Cortex of kidney (tissue), 1 donor: ENCODE measurements at places on chromosomes 7 and 10.

DNA sequence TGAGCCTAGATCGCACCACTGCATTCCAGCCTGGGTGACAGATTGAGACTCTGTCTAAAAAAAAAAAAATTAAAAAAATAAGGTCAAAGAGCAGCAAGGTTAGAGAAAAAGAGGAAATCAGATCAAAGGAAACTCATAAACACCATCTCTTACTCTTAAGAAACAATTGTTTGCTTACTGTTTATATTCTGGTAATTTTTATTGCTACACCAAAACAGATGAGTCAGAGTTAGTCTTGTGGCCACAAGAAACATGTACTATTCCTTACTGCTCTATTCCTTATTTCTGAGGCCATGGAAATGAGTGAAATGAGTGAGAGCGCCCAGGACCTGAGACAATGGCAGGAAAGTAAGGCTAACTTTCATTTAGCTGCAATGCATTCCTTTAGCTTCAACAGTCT lies 387.3 kb downstream of the HPSE2 start:
- DNase-seq: no peak

DNA sequence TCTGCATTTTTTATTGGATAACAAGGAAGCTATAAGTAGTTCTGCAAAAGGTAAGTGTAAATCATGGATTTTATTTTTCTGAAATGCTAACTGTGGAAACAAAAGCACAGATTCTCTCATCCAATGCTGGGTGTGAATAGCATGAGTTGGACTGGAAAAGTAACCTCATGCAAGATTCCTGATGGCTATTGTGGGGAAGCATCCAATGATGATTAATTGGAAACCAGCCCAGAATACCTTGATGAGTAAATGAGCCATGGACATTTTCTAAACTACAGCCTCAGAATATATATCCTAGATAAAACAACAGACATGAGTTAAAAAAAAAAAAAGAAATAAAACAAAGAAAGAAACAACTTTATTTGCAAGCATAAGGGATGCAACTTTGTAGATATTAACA lies 934.6 kb downstream of the CCSER2 start:
- DNase-seq: no peak

- DNase-seq: no peak
These were observed 36.0 kb upstream of the ABLIM1 start for GRCh38 chr10:114694062-114694461.

DNA sequence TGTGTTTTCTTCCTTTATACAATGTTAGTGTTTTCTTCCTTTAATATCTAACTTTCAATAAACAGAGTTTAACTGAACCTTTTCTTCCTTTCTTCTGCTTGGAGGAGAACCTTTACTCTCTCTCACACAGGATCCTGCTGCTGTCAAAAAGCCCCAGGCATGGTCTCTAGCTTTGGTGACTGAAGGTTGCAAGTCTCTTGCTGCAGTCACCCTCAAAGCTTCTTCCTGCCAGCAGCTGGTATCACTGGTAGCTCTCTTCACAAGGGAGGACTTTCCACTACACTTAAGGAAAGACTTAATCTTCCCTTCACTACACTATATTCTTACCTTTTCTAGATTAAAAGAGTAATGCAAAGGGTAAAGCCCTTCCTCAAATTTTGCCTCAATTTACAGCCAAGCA lies 153.4 kb downstream of the SGMS1 start:
- no peak for DNase-seq

GRCh38 chr7:94236960-94237359 lies 157.7 kb upstream of the COL1A2 start:
- DNase-seq: no peak

DNA sequence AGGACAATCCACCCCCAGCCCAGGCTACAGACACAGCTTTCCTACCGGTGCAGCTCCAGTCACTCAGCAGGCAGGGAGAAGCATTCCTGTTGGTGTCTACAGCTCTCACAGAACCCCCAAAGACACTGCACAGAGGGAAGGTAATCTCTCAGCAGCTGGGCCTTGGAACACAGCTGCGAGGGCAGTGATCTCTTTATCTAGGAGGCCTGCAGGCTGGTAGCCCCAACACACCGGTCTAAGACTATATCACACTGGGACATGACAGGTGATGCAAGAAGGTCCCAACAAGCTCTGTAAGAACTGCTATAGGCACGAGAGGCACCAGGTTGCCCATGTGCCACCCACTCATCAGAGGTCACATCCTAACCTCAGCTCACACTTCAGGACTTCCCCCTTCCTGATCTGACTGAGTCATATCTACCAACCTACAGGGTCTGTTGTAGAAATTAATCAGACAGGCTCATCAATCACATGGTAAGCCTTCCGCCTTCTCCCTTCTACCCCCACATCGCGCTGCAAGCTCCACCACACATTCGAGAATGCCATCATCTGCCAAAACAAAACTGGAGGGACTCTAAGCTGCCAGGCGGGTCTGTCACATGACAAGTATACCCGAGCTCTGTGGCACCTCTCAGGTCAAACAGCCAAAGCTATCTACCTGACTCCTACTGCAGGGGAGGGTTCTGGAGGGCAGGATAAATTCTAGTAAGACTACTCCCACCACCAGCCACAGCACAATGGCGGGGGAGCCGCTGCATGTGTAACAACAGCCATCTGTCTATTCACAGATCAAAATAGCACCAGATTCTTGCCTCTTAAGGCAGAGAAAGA lies 26.1 kb downstream of the FAM53B start:
- DNase-seq: no peak

DNA sequence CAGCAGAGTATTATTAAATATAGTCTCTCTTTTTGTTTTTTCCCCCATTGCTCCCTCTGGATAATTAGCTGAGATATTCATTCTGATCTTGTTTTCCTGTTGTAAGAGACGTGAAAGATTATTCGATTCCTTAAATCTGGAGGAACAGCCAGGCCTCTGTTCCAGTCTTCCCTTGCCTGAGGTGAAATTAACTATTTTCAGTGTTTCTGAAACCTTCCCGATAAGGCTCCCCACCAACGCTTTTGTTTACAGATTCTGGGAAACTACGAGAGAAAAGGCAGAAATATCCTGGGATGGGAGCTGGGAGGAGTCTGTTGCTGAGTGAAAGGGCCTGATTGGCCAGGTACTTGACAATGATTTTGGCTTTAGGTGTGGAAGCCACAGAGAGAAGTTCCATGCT lies 63.6 kb upstream of the AGR3 start:
- DNase-seq: no peak

GRCh38 chr10:92593619-92594588 lies 974 bp downstream of the KIF11 start:
- DNase-seq: no peak

GRCh38 chr10:30043476-30044270 lies 15.7 kb downstream of the JCAD start:
- DNase-seq: no peak

DNA sequence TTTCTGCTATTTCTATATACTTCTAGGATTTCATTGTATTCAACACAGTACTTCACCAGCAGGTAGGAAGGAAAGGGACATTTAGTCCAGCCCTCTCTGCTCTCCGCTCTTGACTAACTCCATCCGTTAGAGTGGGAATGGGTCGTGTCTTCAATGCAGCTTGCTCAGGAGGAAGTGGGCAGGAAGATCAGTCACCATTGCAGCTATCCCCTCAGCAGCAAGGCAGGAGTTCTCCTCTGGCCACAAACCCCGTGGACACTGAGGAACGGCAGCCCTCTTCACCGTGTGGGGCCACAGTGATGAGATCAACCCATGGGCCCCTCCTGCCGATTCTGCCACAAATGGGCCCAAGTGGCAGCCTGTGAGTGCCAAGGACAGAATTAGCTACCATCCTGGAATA lies 30.2 kb upstream of the IKZF1 start:
- no peak for DNase-seq

- DNase-seq: no peak
These were observed 19.2 kb downstream of the ERCC6 start for GRCh38 chr10:49519717-49520116.

DNA sequence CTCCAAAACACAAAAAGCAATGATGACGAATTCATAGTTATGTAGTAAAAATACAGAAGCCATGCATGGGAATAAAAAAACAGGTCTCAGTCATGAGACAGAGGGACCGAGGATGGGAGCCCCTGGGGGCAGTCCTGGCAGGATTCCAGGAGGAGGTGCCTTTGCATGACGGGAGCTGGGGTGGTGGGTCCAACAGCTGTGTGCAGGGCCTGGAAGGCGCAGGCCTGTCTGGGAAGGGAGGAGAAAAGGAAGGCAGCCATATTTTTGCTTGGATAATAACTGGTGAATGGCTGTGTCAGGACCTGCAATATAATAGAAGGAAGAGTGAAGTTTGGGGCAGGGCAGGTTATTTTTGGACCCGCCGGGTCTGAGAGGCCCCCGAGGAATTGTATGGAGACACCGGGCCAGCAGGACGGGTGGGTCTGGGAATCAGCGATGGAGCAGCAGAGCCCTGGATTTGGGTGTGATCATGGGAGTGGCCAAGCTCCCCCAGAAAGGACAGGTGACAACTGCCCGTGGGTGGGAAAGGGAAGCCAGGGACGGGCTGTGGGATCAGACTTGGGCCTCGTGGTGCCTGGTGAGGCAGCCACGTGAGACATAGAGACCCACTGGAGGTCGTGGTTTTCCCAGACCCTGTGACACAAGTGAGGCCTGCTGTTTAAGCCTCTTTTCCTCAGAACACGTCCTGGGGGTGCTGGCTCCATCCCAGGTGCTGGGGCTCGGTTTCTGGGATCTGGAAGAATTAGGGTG lies 2.9 kb upstream of the JAKMIP3 start:
- DNase-seq: no peak

DNA sequence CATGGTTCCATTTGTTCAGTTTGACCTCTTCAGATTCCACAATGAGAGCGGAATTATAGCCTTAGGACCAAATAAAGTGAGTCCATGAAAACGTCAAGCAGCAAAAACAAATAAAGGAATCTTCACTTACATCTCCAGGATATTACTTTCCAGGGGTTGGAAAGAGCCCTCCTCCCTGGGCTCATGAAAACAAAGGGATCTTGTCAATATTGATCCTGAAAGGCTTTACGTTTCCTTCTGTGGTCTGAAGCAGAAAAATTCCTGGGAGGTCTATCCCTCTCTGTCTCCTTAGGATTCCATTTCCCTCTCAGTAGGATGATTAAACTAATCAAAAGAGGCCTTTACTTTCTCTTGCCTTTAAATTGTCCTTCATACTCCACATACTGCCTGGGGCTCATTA lies 293.5 kb downstream of the GPAM start:
- no peak for DNase-seq

DNA sequence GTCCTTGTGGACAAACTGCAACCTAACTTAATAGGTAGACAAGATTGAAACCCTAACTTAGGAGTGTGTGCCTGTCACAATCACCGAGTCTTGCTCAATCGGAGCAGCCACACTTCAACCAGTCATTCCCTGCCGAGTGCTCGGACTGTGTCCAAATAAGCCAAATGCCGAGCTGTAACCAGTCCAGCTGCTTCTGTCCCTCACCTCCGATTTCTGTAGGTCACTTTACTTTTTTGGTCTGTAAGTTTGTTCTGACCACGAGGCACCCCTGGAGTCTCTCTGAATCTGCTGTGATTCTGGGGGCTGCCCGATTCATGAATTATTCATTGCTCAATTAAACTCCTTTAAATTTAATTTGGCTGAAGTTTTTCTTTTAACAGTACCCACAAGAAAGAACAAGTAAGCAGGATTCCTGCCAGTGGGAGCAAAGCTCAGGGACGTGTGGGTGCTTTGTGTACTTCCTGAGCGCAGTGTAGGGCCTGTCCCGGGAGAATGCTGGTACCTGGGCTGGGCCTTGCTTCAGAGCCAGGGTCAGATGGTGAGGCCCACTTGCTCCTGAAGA lies 140.1 kb downstream of the ACTR3B start:
- DNase-seq: no peak

DNA sequence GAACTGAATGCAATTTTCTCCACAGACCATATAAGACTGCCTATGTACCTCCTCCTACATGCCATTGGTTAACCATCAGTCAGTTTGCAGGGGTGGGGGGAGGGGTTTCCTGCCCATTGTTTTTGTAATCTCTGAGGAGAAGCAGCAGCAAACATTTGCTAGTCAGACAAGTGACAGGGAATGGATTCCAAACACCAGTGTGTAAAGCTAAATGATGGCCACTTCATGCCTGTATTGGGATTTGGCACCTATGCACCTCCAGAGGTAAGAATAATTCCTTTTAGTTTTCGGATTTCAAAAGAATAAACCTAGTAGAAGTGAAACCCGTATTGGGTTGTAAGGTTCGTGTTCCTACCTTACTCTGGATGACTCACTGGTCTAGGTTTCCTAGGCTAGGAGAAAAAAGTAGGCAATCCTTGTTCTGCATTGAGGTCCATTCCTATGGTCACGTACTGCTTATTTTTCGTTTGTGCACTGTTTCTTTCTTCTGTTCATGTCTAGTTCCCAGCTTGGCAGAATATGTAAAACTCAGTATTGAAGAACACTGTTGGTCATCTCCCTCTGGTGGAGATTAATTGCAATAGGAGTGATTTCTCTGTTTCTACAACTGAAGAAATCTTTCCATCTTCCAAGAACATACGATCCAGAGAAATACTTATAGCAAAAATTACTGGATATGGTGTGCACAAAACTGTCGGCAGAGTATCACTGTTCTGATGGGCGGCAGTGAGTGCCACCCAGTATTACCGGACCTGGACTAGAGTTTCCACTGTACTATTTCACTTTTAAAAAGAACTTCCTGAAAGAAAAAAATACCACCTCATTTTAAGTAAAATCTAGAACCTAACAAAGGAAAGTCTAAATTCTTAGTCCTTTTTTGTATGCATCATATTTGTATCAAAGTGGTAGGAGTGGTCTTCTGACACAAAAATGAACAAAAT lies at the start of gene AKR1C3:
AKR1C3 (plus strand) TSS at position 150 of the 941 bp plus-strand sequence; CDS start at position 181, 31 bp downstream.
- DNase-seq: no peak

GRCh38 chr10:87654212-87654611 lies 5.5 kb upstream of the PAPSS2 start:
- no peak for DNase-seq

- DNase-seq: no peak
These were observed 188.7 kb upstream of the MBL2 start for GRCh38 chr10:52961323-52961722.

DNA sequence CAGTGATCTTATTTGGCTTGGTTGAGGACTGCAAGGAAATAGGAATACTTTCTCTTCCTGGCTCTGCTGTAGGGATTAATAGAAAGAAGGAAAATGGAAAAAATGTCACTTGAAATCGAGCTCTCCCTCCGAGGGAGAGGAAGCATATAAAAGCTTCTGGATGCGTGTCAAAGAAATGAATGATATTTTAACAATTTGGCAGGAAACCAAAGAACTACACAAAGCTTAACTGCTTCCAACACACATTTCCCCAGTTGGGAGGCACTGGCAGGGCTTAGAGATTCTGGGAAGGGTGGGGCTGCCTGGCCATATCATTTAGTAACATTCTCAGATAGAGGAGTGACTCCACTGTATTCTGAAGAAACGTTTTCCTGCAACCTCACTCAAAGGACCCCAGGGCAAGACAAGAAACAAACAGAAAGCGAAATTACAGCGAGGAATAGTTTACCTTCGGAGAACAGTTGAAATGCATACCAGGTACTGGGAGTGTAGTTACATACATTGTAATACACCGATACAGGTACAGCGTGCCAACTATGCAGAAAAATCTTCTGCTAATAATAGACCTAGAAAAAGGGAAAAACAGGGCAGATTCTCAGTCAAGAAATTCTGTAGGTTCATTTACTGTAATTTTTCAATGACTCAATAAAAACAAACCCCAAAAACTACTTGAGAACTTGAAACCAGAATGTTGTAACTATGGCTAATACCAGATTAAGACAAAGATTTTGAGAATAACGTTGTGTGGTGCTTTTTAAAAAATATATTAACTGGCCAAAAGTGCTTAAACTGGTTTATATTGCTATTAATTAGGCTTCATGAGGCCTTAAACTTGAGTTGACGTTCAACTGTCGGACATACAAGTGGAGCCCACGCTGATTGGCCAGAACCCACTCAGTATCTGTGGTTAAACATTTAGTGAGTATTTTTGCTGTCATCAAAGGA lies 75.7 kb upstream of the ASAH2 start:
- no peak for DNase-seq
